ENCODE measurements at places on chromosomes 2 and 18. TPM values are rescaled to one million over a fixed set of nuclear protein-coding genes. Genes with fewer than 3 reads are reported as not detected.

The DAW1 gene
- total RNA-seq, result 2.3 TPM

The UGT1A4 gene
- 0.05 TPM for total RNA-seq

The CYB5A gene
- 120 TPM for total RNA-seq

The DCTN1 gene
- 104 TPM for total RNA-seq

The HNMT gene
- total RNA-seq, result 0.85 TPM

The NDUFAF7 gene
- total RNA-seq, result 15.6 TPM

The DPP4 gene
- total RNA-seq, result 0.69 TPM

The GKN1 gene
- total RNA-seq, result 0.48 TPM

The TEX44 gene
- not detected for total RNA-seq

The GALNT5 gene
- total RNA-seq, result 2.1 TPM

The SYT4 gene
- total RNA-seq, result not detected

All from A549 treated with RU486 at 1 μM for 4 hours (cell line).